CD4-positive, alpha-beta T cell treated with Interleukin-21 for 1 hour (primary cell): ENCODE measurements at places on chromosomes 3 and 15.

- no peak for DNase-seq
Observed at GRCh38 chr3:155317211-155317610, 23.7 kb upstream of the STRIT1 start.

GRCh38 chr3:39907981-39908380, 98.6 kb downstream of the MYRIP start:
- DNase-seq = no peak

DNA sequence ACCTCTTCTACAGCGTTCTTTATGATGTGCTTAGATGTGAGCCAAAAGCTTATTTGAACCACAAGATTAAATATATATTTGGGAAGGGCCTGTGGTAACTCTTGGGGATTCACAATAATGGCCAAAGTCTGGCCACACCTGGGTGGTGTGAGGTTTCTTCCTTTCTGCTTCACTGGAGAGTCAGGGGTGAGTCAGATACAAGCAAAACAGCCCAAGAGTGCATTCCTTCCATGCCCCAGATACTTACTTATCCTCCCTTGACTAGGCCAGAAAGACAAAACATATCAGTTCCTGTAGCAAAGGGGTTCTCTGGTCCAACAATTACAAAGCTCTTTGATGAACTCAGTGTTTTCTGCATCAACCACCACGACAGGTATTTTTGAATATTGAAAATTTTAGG, 941 bp downstream of the ZBED2 start:
- no peak for DNase-seq

DNA sequence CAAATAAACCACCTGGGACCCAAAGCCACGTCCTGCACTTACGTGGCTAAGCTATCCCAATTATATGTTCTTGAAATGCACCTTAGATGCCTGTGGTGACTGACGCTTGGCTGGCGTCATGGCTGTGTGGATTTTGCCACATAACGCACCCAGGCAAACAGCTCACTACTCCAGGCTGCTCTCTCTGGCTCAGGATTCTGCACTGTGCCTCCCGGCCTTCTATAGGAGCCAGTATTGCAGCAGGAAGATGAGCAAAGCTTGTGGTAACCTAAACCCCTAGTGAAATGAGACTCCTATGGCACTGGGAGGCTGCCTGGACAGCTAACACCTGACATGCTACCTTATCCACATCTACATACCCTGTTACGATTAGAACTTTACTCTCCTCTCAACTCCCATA, 179.3 kb downstream of the THRB start:
- DNase-seq = no peak
